ENCODE measurements at places on chromosomes 1 and 21.

- no peak for DNase-seq
Observed at GRCh38 chr1:117562581-117563491, 43.0 kb upstream of the TENT5C start.

DNA sequence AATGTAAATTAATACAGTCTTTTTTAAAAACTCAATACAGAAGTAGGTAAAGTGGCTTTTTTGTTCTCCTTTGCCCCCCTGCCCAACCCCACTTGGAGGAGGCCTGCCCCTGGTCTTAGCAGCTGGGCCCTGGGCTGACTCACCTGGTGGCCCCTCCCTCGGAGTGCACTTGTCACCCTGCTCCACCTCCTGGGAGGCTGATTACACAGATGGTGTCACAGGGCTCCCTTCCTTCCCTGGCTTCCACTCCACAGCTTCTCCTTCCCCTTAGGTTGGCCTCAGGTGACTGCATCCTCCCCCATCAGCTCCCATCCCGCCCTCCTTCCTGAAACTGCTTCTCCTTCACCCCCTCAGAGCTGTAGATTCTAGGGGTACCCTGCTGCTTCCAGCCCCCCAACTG is 11.7 kb upstream of the CAPN9 start:
- no peak for DNase-seq

DNA sequence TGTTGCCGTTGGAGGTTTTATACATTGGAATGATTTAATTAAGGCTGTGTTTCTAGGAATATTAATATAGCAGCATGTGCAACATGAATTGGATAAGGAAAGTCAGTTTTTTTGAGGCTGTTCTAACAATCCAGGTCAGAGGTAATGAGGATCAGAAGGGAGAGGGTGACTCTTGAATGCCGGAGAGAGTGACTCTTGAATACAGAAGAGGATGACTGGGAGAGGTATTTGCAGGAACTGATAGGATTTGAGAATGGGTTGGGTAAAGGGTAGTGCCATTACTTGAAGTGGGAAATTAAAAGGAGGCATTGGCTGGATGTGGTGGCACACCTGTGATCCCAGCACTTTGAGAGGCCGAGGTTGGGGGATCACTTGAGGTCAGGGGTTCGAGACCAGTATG is 55.6 kb upstream of the MACF1 start:
- no peak for DNase-seq

- DNase-seq, result no peak
Observed at GRCh38 chr1:152191260-152191659, 32.2 kb upstream of the RPTN start.

- DNase-seq, result no peak
Observed at GRCh38 chr1:58850636-58851035, 66.8 kb upstream of the JUN start.

DNA sequence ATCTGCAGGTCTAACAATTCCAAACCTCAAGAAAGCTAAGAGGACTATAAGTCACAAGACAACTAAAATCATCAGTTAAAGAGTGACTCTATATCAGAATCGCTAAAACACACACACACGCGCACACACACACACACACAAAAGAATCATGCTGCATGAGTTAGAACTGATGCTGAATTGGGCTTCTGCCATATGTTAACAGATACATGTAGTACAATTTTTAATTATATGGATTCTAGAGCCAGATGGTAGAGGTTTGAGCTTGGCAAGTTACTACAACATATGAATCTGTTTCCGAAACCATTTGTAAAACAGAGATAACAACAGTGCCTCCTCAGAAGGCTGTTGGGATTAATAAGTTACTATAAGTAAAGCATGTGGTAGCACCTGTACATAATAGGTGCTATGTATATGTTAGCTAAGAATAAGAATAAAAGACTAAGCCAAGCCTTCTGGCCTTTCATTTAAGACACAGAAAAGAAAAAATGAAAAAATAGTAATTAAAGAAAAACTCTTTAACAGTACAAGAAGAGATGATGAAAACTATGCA is 17.9 kb downstream of the EPRS1 start:
- no peak for DNase-seq

All from suppressor macrophage treated with lipopolysaccharide for 1 hour (primary cell).